ENCODE measurements at places on chromosomes 1 and 21. TPM values are rescaled to one million over a fixed set of nuclear protein-coding genes. Genes with fewer than 3 reads are reported as not detected.
A peak's percentile ranks its signal among the peaks of the same experiment; 100 is the strongest.

DNA sequence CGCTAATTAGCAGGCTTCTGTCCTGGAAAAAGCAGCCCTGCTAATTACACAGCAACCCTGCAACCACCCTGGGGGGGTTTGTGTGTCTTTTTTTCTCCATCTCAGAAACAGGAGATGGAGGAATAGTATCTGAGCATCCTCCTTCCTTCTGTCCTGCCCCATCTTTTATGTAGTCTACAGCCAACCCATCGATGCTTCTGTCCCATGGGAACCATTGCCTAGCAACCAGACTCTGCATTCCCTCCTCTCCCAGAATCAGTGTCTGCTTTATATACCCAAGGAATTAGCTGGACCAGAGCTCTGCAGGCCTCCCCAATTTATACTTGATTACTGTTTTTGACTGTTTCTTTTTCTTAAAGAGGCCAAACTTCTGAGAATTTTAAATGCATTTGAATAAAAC lies 35.1 kb downstream of the LRRC38 start:
- no peak for DNase-seq

- no peak for DNase-seq
These were observed 124.5 kb downstream of the IGSF21 start for GRCh38 chr1:18232052-18232451.

- no peak for DNase-seq
These were observed 39.1 kb downstream of the FBXO2 start for GRCh38 chr1:11615090-11615489.

DNA sequence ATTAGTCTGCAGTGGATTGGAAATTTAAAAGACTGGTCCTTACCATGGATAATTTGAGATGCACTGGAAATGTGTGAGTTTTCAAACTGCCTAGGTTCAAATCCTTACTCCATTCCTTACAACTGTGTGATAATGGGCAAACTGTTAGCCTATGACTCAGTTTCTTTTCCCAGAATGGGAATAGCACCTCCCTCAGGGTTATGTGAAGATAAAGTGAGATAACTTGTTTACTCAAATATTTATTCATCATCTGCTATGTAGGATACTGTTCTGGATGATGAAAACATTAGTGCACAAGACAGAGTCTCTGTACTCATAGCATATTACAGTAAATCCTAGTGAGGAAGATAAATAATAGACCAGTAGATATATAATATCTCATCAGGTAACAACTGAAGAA lies 28.6 kb downstream of the LRIG2 start:
- DNase-seq, result no peak

- no peak for DNase-seq
These were observed 11.3 kb downstream of the NCSTN start for GRCh38 chr1:160354388-160354985.

- DNase-seq, result no peak
These were observed 60.1 kb upstream of the ABCG1 start for GRCh38 chr21:42158846-42159245.

DNA sequence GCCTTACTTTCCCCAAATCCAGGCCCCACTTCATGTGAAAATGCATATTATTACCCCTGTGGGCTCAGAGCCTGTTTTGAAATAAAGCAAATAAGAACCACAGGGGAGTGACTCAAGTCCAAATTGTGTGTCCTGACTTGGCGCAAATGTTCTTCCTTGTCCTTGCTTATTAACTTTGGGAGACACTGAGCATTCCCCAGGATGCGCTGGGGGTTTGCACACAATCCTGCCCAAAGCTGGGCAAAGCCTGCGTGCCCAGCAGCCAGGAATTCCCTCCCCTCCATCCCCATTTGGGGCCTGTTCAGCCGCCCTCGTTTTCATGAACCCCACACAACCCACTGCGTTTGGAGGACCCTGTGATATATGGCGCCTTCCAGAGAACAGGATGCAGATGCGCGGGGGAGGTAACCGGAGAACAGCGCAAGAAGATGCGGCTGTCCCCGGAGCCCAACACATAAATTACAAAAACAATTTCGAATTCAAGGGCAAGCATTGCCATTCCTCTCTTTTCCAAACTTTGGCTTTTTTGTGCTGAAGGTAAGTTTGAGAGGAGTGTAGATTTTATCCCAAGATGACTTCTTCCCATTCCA lies 42.4 kb upstream of the CLDN14 start:
- no peak for DNase-seq

DNA sequence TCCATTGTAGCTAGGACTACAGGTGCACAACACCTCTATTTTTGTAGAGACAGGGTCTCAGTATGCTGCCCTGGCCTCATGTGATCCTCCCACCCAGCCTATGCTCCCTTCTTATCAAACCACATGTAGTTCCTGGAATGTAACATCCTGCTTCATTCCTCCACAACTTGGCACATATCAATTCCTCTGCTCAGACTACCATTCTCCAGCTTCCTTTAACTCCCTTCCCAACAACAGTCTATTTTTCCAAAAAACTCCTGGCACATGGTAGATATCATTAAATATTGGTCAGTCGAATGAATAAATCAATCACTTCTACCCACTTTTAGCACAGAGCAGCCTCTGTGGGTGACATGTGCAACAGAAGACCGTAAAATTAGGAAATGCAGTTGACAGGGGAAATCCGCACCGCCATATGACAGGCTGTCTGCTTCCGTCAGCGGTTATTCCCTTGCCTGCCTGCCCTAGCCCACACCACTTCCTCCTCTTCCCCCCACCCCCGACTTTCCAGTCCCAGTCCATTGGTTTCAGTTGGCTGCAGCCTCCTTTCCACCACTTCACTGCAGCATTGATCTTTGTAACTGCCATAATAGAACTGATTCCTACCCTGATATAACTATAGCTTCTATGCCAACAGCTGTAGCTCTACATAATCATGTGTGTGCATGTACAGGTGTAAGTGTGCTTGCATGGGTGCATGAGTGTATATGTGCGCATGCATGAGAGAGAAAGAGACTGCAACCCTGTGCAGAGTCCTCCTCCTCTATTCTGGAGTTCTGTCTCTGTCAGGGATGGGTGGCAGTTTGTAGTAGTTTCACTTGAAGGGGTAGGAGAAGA lies 6.8 kb upstream of the AKR1A1 start:
- peak; percentile 72 for DNase-seq

- no peak for DNase-seq
These were observed 234.9 kb downstream of the RHOU start for GRCh38 chr1:228969953-228970800.

UMODL1 gene
- 0.19 TPM for total RNA-seq

Measured in heart left ventricle (tissue), 16 donors.